Ovary (tissue), 10 donors: ENCODE measurements at places on chromosomes 4 and X. TPM values are rescaled to one million over a fixed set of nuclear protein-coding genes. Genes with fewer than 3 reads are reported as not detected.

DNA sequence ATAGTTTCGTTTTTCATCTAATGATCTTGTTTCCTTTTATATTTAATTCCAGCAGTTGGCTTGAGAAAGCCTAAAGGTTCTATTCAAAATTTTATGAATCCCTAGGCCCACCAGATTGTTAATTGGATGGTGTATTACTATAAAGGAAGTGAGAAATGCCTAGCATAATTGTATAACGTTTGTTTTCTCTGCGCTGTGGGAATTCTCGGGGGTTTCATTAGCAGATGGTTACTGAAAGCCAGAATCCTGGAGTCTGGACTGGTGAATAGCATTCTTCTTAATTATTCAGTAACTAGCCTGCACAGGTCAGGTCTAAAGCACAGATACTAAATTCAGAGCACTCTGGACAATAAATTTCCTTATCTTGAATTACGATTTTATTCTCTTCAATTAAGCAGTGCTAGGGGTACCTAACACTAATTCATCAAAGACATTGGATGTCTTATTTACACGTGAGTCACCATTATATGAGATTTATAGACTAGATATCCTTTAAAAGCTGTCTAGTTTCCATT lies 459.4 kb downstream of the DTHD1 start:
- H3K4me1 ChIP-seq = no peaks in the 10 kb centered on the region
- no peaks in the 10 kb centered on the region for H3K27me3 ChIP-seq
- H3K36me3 ChIP-seq = no peaks in the 10 kb centered on the region
- DNase-seq = no peak

DNA sequence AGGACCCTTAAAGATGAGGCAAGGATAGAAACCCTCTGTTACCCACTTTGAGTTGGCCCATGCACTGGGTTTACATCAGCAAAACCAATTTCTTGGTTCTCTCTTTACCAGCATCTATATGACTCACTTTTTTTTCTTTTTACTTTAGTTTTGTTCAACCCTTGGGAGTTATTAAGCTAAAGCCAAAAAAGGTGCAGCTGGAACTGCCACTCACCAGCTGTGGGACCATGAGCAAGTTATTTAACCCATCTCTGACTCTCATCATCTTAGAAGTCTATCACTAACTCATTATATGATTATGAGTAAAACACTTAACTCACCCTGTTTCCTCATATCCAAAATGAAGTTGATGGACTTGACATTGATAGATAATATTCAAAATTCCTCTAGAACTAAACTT lies 53.4 kb downstream of the GABRB1 start:
- no peaks in the 10 kb centered on the region for H3K36me3 ChIP-seq
- H3K27ac ChIP-seq = no peak overlapping the region
- H3K27me3 ChIP-seq = no peaks in the 10 kb centered on the region
- DNase-seq = no peak
- H3K4me1 ChIP-seq = no peaks in the 10 kb centered on the region

GRCh38 chrX:41720125-41720779 lies 3.7 kb upstream of the GPR82 start:
- H3K27ac ChIP-seq = no peak overlapping the region
- no peak for DNase-seq
- H3K27me3 ChIP-seq = no peaks in the 10 kb centered on the region
- no peaks in the 10 kb centered on the region for H3K36me3 ChIP-seq

SLC9A6 gene
- 18.6 TPM for total RNA-seq
